ENCODE measurements at places on chromosomes 1 and 21. TPM values are rescaled to one million over a fixed set of nuclear protein-coding genes. Genes with fewer than 3 reads are reported as not detected.

The SAMD13 gene
- 0.61 TPM for total RNA-seq

The PTGFR gene
- total RNA-seq, result not detected

The OPRD1 gene
- 1.8 TPM for total RNA-seq

The GJC2 gene
- total RNA-seq, result 1.6 TPM

The TENT5C gene
- 0.18 TPM for total RNA-seq

The TRIM58 gene
- 1.7 TPM for total RNA-seq

All from H9 (cell line).